ENCODE measurements at places on chromosomes 16 and 17.
A peak's percentile ranks its signal among the peaks of the same experiment; 100 is the strongest.

DNA sequence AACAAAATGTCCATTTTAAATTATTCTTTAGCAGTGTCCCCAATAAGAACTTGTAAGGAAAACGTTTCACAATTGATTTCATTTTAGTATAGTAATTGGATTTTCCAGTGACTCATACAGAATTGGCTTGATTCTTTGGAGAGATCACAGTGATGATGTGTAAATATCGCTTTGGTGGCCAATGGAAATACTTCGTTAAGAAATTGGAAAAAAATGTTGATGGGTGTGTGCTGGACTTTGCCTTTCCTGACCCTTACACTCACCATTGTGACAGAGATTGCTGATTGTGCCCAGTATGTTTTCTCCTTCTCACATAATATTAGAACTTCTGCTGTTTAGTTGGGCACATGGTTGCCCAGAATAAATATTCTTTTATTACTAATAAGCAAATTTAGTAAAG lies 7.4 kb upstream of the EFCAB13 start:
- DNase-seq = peak; percentile 19
- H3K36me3 ChIP-seq = peaks cover 5% of the 10 kb centered on the region

- H3K4me3 ChIP-seq = peak overlapping the region; percentile 91
- H3K27ac ChIP-seq = no peak overlapping the region
- peaks cover 4% of the 10 kb centered on the region for H3K36me3 ChIP-seq
- H3K27me3 ChIP-seq = peaks cover 40% of the 10 kb centered on the region
- H3K4me1 ChIP-seq = peaks cover 31% of the 10 kb centered on the region
Observed at GRCh38 chr17:79797492-79798298, 818 bp upstream of the CBX8 start.

GRCh38 chr16:74094962-74095361 lies 201.7 kb upstream of the PSMD7 start:
- H3K4me3 ChIP-seq = no peak overlapping the region
- no peak for DNase-seq
- no peaks in the 10 kb centered on the region for H3K4me1 ChIP-seq
- no peaks in the 10 kb centered on the region for H3K36me3 ChIP-seq
- no peaks in the 10 kb centered on the region for H3K27me3 ChIP-seq

DNA sequence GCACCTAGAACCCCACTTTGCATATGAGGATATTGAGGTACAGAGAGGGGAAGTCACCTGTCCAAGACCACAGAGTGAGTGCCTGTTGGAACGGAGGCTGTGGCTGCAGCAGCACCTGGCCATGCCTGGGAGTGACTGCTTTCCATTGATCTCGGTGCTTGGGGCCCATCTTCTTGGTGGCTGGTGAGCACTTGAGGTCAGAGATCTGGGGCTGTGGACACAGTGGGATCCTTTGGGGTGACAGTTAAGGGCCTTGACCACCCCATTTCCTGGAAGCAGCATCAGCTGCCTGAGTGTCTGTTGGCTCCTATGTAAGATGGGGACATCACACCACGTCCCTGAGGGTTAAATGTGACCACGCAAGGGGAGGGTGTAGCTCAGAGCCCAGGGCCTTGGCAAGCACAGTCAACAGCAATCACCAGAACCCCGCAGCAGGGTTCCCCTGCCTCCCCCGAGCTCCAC lies 111.7 kb downstream of the IRF8 start:
- H3K36me3 ChIP-seq = peaks cover 5% of the 10 kb centered on the region
- H3K4me3 ChIP-seq = no peak overlapping the region
- H3K27ac ChIP-seq = no peak overlapping the region
- no peak for DNase-seq
- peaks cover 46% of the 10 kb centered on the region for H3K27me3 ChIP-seq

DNA sequence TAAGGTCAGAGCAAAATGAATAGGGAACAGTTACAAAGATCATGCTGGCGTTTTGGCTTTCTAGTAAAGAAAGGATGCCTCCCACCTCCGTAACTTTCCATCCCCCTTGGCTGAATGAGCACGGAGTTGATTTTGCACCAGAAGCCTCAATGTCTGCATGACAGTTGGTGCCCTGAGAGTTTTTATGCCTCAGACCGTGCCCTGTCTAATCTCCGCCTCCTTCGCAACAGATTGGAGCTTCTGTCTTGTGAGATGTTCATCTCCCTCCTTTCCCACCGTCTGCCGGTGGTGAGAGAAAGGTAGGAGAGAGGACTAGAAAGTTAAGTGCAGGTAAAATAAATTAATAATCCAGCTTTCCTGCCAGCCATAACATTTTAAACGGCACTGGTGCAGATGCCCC lies 1.9 kb downstream of the HS3ST4 start:
- no peaks in the 10 kb centered on the region for H3K36me3 ChIP-seq
- H3K4me3 ChIP-seq = no peak overlapping the region
- no peak overlapping the region for H3K27ac ChIP-seq
- no peak for DNase-seq
- H3K4me1 ChIP-seq = no peaks in the 10 kb centered on the region
- H3K27me3 ChIP-seq = peaks cover 21% of the 10 kb centered on the region

DNA sequence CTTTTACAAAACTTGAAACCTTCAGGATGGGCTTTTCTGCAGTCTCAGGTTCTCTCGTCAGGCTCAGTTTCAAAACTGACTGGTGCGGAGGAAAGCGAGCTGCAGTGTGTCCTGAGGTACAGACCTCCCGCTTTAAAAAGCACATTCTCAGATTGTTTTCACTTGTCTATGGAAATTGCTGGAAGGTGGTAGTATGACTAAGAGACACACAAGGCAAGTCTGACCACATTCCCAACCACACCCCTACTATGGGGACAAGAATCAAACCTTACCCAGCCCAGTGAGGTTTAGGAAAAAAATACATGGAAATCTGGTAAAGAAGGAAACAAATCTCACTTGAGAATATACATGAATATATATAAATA lies 18.2 kb downstream of the SRP68 start:
- H3K27me3 ChIP-seq = no peaks in the 10 kb centered on the region
- H3K27ac ChIP-seq = 0 out of 2 replicates have a peak overlapping the region, but pooled peaks have one; percentile 14
- H3K36me3 ChIP-seq = peaks cover 68% of the 10 kb centered on the region
- DNase-seq = peak; percentile 22
- no peak overlapping the region for H3K4me3 ChIP-seq

DNA sequence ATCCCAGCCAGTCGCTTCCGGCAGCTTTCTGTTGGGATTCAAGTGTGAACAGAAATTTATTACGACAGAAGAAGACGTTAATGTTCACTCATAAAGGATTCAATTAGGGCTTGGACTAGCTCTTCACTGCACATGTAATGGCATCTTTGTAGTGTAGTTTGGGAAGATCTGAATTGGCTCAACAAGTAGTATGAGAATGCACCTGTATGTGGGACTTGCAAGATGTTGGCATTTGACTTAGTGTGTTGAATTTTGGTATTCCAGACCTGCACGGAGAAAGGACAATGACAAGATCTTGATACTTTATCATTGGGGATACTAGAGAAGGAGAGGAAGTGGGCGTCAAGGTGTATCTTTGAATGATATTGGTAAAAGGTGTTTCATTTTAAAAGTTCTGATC lies 1.2 kb downstream of the PSMD11 start:
- no peak for DNase-seq
- H3K36me3 ChIP-seq = peaks cover 33% of the 10 kb centered on the region
- H3K27me3 ChIP-seq = no peaks in the 10 kb centered on the region

GRCh38 chr16:84699147-84699711 lies 571 bp upstream of the USP10 start:
- peaks cover 34% of the 10 kb centered on the region for H3K4me1 ChIP-seq
- no peaks in the 10 kb centered on the region for H3K27me3 ChIP-seq
- peaks cover 4% of the 10 kb centered on the region for H3K36me3 ChIP-seq
- H3K4me3 ChIP-seq = peak overlapping the region; percentile 96
- no peak for DNase-seq
- H3K27ac ChIP-seq = 0 out of 2 replicates have a peak overlapping the region, but pooled peaks have one; percentile 49

- H3K27me3 ChIP-seq = peaks cover 10% of the 10 kb centered on the region
- no peak overlapping the region for H3K4me3 ChIP-seq
- H3K27ac ChIP-seq = no peak overlapping the region
- no peaks in the 10 kb centered on the region for H3K36me3 ChIP-seq
Observed at GRCh38 chr17:16920628-16921020, 51.3 kb downstream of the TNFRSF13B start.

DNA sequence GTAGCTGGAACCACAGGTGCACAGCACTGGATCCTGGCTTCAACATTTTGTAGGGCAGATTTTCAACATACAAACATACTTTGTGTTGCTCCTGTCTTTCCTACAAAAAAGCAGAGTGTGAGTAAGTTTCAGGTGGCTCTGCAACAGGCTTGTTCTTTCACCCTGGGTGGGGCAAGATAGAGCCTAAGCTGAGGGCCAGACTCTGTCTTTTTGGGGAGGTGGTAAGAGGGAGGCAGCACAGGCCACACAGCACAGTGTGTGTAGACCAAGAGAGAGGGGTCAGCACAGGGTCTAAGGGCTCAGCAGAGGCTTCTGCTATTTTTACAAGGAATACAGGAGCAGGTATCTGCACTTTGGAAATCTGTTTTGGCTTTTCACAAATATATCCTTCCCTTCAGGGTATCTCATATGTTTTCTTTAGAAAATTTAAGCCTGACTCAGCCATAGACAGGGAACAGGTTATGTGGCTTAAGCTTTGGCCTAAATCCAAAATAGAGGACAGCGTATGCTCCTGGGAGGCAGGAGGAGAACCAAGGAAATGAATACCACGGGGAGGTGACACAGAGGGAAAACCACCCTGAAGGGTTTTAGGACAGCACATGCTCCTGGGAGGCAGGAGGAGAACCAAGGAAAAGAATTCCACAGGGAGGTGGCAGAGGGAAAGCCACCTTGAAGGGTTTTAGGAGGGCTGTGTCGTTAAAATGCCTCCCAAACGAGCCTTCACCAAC lies 21.6 kb downstream of the EMC8 start:
- H3K4me3 ChIP-seq = no peak overlapping the region
- H3K36me3 ChIP-seq = peaks cover 33% of the 10 kb centered on the region
- H3K4me1 ChIP-seq = peaks cover 29% of the 10 kb centered on the region
- peaks cover 1% of the 10 kb centered on the region for H3K27me3 ChIP-seq

DNA sequence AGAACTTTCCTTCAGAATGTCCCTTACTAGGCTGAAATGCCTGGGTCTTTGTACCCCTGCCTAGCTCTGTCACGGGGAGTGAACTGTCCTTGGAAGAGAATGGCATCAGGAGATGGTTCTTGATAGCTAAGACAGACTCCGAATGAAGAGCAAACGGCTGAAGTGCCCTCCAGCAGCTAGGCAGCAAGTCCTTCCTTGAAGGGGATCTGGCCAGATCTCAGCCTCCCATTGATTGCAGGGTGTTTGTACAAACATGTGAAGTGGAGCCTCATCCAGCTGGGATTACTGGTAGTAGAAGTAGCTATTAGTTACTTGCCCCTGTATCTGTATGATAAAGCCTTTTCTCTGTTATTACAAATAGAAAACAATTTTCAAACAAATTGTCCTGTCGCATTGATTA lies 30.9 kb downstream of the LRRC36 start:
- DNase-seq = no peak
- H3K36me3 ChIP-seq = no peaks in the 10 kb centered on the region
- no peaks in the 10 kb centered on the region for H3K4me1 ChIP-seq
- H3K27me3 ChIP-seq = peaks cover 24% of the 10 kb centered on the region

GRCh38 chr17:32931686-32932085 lies 3.7 kb downstream of the TMEM98 start:
- H3K27ac ChIP-seq = no peak overlapping the region
- H3K36me3 ChIP-seq = no peaks in the 10 kb centered on the region
- H3K4me3 ChIP-seq = no peak overlapping the region
- peaks cover 11% of the 10 kb centered on the region for H3K4me1 ChIP-seq
- DNase-seq = no peak
- peaks cover under 1% of the 10 kb centered on the region for H3K27me3 ChIP-seq

DNA sequence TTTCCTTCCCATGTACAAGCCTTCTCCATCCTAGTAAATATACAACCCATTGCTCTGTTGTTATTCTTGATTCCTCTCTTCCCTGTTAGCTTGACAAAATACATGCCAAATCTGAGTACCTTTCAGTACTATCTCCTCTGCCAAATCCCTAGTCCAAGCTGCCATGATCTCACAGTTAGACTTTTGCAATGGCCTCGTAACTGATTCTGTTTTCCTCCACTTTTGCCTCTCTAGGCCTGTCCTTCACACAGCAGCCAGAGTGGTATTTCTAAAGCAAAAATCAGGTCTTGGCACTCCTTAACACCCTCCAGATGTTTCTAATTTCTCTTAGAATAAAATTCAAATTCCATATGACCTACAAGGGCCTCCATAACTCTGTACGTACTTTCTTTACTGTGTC lies 153.0 kb upstream of the RBL2 start:
- no peaks in the 10 kb centered on the region for H3K4me1 ChIP-seq
- peaks cover 11% of the 10 kb centered on the region for H3K36me3 ChIP-seq
- no peak overlapping the region for H3K27ac ChIP-seq

- DNase-seq = peak; percentile 59
- peak overlapping the region; percentile 57 for H3K4me3 ChIP-seq
- H3K36me3 ChIP-seq = peaks cover 5% of the 10 kb centered on the region
- H3K27ac ChIP-seq = peak overlapping the region; percentile 64
- no peaks in the 10 kb centered on the region for H3K27me3 ChIP-seq
- H3K4me1 ChIP-seq = peaks cover 42% of the 10 kb centered on the region
Observed at GRCh38 chr16:69404275-69404805, 18.5 kb upstream of the TERF2 start.

GRCh38 chr17:41784207-41784744 lies 2.2 kb downstream of the JUP start:
- H3K27ac ChIP-seq = no peak overlapping the region
- H3K4me3 ChIP-seq = peak overlapping the region; percentile 6
- no peak for DNase-seq
- no peaks in the 10 kb centered on the region for H3K36me3 ChIP-seq

- H3K4me3 ChIP-seq = no peak overlapping the region
- H3K4me1 ChIP-seq = peaks cover 20% of the 10 kb centered on the region
Observed at GRCh38 chr16:30060346-30060745, 5.2 kb upstream of the ALDOA start.

DNA sequence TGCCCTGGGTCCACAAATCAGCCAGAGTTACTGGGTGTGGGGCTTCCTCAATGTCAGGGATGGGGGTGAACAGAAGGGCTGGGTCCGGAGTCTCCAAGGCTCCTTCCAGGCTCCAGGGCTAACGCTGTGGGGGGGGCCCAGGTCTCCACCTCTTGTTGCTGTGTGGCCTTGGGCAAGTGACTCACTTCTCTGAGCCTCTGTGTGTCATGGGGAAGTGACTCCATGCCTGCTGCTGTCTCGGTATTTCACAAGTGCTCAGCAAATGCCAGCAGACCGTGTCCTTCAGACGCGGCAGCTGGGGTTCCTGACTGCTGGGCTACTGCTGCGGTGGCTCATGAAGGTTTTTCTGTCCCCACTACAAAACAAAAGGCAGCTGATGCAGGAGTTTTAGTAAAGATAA lies 26.6 kb downstream of the JPH3 start:
- peak; percentile 57 for DNase-seq
- H3K4me1 ChIP-seq = peaks cover 10% of the 10 kb centered on the region
- H3K4me3 ChIP-seq = no peak overlapping the region
- peaks cover 16% of the 10 kb centered on the region for H3K36me3 ChIP-seq
- no peak overlapping the region for H3K27ac ChIP-seq

GRCh38 chr17:51461578-51462004 lies 201.2 kb downstream of the UTP18 start:
- H3K4me3 ChIP-seq = no peak overlapping the region
- no peaks in the 10 kb centered on the region for H3K27me3 ChIP-seq
- no peak overlapping the region for H3K27ac ChIP-seq
- peak; percentile 7 for DNase-seq

- no peaks in the 10 kb centered on the region for H3K4me1 ChIP-seq
- no peak overlapping the region for H3K4me3 ChIP-seq
- H3K36me3 ChIP-seq = no peaks in the 10 kb centered on the region
- H3K27ac ChIP-seq = no peak overlapping the region
- peaks cover 50% of the 10 kb centered on the region for H3K27me3 ChIP-seq
Observed at GRCh38 chr17:49870298-49870697, 22.4 kb upstream of the TAC4 start.

Measured in HFFc6 (cell line).